ENCODE measurements at places on chromosomes 7 and 10. TPM values are rescaled to one million over a fixed set of nuclear protein-coding genes. Genes with fewer than 3 reads are reported as not detected.

The PRSS37 gene
- not detected for total RNA-seq

The ASAH2B gene
- total RNA-seq = 2.2 TPM

The LIPK gene
- not detected for total RNA-seq

The UNCX gene
- not detected for total RNA-seq

DNA sequence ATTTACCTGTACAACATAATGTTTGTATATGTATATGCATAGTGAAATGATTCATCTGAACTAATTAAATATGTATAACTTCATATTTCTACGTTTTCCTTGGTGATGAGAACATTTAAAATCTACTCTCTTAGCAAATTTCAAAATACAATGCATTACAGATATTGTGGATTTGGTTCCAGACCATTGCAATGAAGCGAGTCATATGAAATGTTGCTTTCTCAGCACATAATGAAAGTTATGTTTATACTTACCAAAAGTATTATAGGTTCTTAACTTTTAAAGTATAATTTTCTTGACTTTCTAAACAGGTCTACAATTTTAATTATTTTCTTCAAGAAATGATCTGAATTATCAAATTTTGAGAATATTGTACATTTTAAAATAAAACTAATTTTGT, 189.2 kb downstream of the CSTF2T start:
- no peaks in the 10 kb centered on the region for H3K27me3 ChIP-seq
- no peaks in the 10 kb centered on the region for H3K4me1 ChIP-seq
- no peak for DNase-seq
- no peaks in the 10 kb centered on the region for H3K36me3 ChIP-seq
- H3K4me3 ChIP-seq = no peak overlapping the region
- no peak overlapping the region for H3K27ac ChIP-seq

DNA sequence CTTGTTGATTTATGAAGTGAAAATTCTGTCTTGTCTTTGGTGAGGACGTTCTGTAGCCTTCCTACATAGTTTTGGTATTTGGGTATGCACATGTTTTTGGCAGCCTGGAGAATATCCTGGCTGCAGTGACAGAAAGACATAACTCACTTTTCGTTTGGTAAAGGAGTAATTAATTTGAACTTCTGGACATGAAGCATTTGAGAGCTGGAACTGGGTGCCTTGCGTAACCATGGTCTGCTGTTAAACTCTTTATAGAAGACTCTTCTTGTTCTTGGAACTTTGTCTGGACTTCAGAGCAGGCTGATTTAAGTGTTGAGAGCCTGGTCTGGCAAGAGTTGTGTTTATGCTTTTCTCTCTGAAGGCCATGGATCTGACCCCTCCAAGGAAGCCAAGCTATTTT, 231.3 kb downstream of the LRMDA start:
- H3K36me3 ChIP-seq = no peaks in the 10 kb centered on the region
- H3K27ac ChIP-seq = no peak overlapping the region
- no peaks in the 10 kb centered on the region for H3K4me1 ChIP-seq
- H3K4me3 ChIP-seq = no peak overlapping the region
- DNase-seq = no peak

- H3K27me3 ChIP-seq = no peaks in the 10 kb centered on the region
- H3K27ac ChIP-seq = no peak overlapping the region
Measured at GRCh38 chr7:46525876-46526275, 604.8 kb upstream of the IGFBP3 start.

DNA sequence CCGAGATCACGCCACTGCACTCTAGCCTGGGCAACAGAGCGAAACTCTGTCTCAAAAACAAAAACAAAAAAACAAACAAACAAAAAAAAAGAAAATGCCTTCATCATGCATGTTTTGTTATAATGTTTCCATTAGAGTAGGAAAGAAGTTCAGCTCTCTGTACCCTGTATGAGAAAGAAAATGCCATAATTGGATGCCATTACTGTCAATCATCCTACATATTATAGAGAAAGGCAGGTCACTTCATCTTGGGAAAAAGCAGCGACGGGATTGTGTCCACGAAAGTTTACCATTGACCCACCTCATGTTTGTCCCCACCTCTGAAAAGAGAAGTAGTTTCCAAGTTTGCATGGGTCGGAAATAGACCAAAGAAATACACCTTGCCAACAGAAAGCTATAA, 33.8 kb downstream of the SEC61G start:
- no peak overlapping the region for H3K4me3 ChIP-seq
- H3K27ac ChIP-seq = no peak overlapping the region
- no peak for DNase-seq
- H3K27me3 ChIP-seq = no peaks in the 10 kb centered on the region
- no peaks in the 10 kb centered on the region for H3K4me1 ChIP-seq
- no peaks in the 10 kb centered on the region for H3K36me3 ChIP-seq

GRCh38 chr10:63209705-63210104, 76.6 kb downstream of the NRBF2 start:
- no peak for DNase-seq
- H3K4me3 ChIP-seq = no peak overlapping the region
- H3K27me3 ChIP-seq = no peaks in the 10 kb centered on the region
- no peak overlapping the region for H3K27ac ChIP-seq

- no peak for DNase-seq
- H3K27ac ChIP-seq = no peak overlapping the region
- H3K4me1 ChIP-seq = no peaks in the 10 kb centered on the region
- no peaks in the 10 kb centered on the region for H3K36me3 ChIP-seq
- peaks cover 9% of the 10 kb centered on the region for H3K27me3 ChIP-seq
Measured at GRCh38 chr10:117004227-117005025, 561 bp downstream of the SHTN1 start.

- H3K27me3 ChIP-seq = no peaks in the 10 kb centered on the region
- H3K27ac ChIP-seq = no peak overlapping the region
- no peaks in the 10 kb centered on the region for H3K4me1 ChIP-seq
- DNase-seq = no peak
Measured at GRCh38 chr10:15821046-15821683, 39.1 kb downstream of the MINDY3 start.

DNA sequence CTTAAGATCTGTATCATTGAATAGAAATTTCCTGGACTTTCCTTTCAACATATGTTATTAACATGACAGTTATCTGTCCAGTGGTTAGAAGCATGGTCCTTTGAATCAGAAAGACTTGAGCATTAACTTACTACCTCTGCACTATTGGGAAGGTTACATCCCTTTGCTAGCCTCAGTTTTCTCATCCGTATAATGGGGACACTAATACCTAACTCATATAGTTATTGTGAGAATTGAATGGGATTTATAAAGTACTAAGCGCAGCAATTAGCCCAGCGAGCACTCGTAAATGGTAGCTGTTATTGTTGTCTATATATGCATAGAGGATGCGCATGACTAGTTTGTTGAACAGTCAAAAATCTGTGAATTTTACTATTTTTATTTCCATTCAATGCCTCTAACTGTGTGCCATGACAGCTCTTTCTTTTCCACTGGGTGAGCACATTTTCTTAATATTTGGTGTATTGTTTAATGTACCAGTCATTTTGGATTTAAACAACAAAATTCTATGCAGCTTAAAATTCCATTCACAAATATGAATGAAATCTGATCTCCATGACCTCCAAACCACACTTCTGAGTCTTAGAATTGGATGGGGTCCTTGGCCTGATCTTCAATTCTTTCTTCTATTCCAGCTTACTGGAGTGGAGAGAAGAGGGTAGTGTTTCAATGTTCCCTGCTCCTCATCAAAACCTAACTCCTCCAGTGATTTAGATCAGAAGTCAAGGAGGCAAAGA, 65.0 kb downstream of the CACNB2 start:
- H3K4me1 ChIP-seq = no peaks in the 10 kb centered on the region
- H3K4me3 ChIP-seq = no peak overlapping the region
- no peaks in the 10 kb centered on the region for H3K27me3 ChIP-seq
- H3K36me3 ChIP-seq = no peaks in the 10 kb centered on the region
- no peak overlapping the region for H3K27ac ChIP-seq
- DNase-seq = no peak

- no peaks in the 10 kb centered on the region for H3K4me1 ChIP-seq
- no peak for DNase-seq
- H3K27me3 ChIP-seq = no peaks in the 10 kb centered on the region
- H3K36me3 ChIP-seq = no peaks in the 10 kb centered on the region
Measured at GRCh38 chr7:98575878-98576277, 41.2 kb upstream of the NPTX2 start.

DNA sequence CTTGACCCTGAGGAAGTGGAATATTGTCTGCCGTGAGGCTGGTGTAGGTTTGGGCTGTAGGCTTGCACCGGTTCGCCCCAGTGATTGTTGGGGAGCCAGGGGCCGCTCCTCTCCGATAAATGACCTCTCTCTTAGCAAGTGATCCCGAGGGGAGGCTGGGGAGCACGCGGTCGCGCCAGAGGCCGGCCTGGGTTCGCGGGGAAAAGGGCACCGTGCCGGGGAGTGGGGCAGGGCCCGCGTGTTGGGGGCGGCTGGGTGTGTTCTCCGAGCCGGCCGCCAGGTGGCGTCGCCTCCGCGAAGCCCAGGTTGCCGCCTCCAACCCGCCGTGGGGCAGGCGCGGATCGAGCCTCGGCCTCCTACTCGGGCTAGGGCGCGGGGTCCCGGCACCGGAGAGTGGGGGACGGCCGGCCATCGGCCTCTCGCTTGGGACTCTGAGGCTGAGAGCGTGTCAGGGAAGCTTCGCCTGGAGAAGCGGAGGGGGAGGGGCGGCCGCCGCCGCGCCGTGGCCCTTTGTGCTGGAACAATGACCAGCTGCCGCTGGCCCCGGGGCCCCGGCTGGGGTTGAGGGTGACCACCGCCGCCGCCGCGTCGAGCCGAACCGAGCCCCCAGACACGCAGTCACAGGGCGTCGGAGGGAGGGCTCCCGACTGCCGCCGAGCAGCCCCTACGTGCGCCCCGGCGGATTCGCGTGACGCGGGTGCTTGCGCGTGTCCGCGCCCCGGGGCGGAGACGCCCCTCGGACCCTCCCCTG, 442 bp upstream of the LZTS2 start:
- no peaks in the 10 kb centered on the region for H3K36me3 ChIP-seq
- peak overlapping the region; percentile 86 for H3K4me3 ChIP-seq
- peaks cover 17% of the 10 kb centered on the region for H3K4me1 ChIP-seq
- H3K27ac ChIP-seq = peak overlapping the region; percentile 88

- DNase-seq = no peak
- H3K27ac ChIP-seq = no peak overlapping the region
- no peaks in the 10 kb centered on the region for H3K27me3 ChIP-seq
- H3K36me3 ChIP-seq = no peaks in the 10 kb centered on the region
- no peak overlapping the region for H3K4me3 ChIP-seq
Measured at GRCh38 chr10:7734821-7735220, 31.7 kb downstream of the ITIH2 start.

DNA sequence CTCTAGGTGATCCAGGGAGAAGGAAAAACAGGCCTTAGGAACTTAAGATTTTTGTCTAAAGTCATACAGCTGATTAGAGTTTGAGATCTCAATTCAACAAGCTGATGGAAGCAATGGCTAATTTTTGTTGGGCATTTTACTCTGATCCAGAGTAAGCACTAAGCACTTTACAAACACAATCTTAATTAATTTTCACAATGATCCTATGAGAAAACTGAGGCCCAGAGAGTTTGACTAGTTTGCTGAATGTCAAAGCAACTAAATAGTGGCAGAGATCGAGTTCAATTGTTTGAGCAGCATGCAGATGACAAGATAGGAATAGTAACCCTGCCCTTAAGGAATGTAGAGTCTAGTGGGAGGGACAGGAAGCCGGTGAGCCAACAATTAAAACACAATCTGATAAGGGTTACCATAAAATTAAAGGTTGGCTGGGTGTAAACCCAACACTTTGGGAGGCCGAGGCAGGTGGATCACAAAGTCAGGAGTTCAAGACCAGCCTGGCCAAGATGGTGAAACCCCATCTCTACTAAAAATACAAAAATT, 13.5 kb upstream of the RPEL1 start:
- no peaks in the 10 kb centered on the region for H3K4me1 ChIP-seq
- no peak for DNase-seq
- H3K27me3 ChIP-seq = no peaks in the 10 kb centered on the region
- no peak overlapping the region for H3K4me3 ChIP-seq

DNA sequence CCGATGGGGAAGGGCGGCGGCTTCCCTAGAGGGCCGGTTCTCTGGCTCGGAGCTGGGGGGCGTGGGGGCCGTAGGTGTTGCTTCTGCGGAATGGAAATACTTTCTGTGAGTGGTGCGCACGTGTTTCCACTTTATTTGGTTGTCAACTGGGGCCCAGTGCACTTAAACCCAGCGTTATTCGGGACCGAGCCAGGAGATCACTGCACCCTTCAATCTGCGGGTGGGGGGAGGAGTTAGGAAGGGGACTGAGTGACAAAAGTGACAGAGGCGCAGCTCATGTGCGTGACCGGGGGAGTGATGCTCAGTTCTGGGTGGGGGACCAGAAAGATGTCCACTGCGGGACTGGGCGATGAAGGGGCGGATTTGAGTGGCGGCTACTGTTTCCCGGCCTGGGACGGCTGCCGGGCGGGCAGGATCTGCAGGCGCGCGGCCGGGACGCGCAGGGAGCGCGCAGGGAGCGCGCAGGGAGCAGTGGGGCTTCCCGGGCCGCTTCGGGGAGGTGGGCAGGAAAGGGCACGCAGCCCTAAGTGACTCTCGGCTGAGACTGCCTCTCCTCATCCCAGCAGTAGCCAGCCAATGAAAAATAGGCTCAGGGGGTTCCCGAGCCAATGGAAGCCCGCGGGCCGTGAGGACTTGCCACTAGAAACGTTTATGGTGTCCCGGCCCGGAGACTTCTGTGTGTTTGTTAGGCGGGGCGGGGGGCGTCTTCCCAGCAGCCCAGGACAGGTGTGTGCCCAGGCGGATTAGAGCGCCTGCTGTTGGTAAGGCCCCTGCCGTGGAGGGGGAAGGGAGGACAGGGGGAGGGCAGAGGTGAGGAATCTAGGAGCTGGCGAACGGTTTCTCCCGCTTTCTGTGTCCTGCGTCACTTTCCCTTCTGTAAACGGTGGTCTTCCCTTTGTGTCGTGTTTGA, 54.3 kb upstream of the KDM7A start:
- peaks cover 34% of the 10 kb centered on the region for H3K4me1 ChIP-seq
- peaks cover 5% of the 10 kb centered on the region for H3K27me3 ChIP-seq
- H3K27ac ChIP-seq = no peak overlapping the region
- DNase-seq = no peak
- no peaks in the 10 kb centered on the region for H3K36me3 ChIP-seq

DNA sequence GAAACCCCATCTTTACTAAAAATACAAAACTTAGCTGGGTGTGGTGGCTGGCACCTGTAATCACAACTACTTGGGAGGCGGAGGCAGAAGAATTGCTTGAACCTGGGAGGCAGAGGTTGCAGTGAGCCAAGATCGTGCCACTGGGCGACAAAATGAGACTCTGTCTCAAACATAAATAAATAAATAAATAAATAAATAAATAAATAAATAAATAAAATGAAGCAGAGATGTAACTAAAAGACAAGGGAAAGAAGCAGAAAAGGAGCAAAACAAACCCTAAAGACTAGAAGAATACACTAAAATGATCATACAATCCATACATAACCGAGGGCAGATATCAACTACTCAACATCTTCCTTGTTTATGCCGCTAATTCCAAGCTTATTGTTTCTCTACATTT, 209.8 kb downstream of the TYW1 start:
- no peak for DNase-seq
- no peak overlapping the region for H3K4me3 ChIP-seq
- H3K27ac ChIP-seq = no peak overlapping the region
- H3K36me3 ChIP-seq = no peaks in the 10 kb centered on the region

Measured in GM12878 (cell line).